Stomach (tissue), 19 donors: ENCODE measurements at places on chromosomes 4 and X.
A peak's percentile ranks its signal among the peaks of the same experiment; 100 is the strongest.

DNA sequence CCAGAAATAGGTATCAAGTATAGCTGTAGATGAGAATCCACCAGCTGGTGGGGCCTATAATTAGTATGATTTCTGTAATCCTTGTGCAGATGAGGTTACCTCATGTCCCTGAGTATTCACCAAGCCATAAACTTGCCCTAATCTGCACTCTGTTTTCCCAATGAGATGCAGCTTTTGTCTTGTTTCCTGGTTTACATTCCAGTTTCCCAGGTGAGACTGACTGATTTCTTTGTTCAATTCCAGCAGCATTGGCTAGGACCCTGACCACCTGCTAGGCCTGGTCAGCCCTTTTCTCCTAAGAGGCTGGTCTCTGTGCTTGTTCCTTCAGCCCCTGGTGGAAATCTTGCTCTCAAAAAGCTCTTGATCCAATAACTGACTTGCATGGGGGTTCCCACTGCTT is 44.6 kb downstream of the GABRB1 start:
- DNase-seq = no peak

GRCh38 chr4:27568236-27568951 is 707.8 kb downstream of the STIM2 start:
- DNase-seq = no peak

DNA sequence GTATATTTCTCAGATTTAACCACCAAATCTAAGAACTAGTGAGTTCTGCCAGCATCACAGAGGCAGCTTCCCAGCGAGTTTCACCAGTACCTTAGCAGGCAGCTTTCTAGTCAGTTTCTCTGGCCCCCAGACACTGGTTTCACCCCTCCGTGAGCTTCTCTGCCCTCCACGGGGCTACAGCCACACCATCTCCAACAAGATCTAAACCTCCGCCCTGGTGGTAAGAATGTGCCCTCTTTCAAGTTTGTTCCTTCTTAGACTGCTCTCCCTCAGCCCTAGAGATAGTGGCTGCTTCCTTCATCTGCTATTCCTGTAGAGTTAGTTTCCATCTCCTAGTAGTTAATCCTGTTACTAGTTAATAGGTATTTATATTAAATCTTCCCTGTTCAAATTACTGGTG is 60.5 kb upstream of the TAB3 start:
- DNase-seq = no peak

- DNase-seq = peak; percentile 8
Measured at GRCh38 chrX:19924285-19924684, 36.9 kb upstream of the SH3KBP1 start.

DNA sequence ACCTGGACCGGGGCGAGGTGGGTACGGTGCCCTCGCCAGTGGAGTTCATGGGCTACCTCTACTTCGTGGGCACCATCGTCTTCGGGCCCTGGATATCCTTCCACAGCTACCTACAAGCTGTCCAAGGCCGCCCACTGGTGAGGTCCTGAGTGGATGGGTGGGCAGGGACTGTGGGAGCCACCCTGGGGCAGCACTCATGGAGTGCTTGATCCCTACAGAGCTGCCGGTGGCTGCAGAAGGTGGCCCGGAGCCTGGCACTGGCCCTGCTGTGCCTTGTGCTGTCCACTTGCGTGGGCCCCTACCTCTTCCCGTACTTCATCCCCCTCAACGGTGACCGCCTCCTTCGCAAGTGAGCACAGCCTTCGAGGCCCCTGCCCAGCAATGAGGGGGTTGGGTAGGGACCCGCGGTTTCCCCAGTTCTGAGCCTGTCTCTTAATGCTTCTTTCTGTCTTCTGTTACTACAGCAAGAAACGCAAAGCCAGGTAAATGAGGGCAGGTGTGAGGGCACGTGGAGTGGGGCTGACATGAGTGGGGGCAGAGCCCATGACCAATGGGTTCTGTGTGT is 3.7 kb downstream of the PORCN start:
- no peak for DNase-seq

- no peak for DNase-seq
Measured at GRCh38 chrX:11131146-11131545, 20.0 kb downstream of the HCCS start.

DNA sequence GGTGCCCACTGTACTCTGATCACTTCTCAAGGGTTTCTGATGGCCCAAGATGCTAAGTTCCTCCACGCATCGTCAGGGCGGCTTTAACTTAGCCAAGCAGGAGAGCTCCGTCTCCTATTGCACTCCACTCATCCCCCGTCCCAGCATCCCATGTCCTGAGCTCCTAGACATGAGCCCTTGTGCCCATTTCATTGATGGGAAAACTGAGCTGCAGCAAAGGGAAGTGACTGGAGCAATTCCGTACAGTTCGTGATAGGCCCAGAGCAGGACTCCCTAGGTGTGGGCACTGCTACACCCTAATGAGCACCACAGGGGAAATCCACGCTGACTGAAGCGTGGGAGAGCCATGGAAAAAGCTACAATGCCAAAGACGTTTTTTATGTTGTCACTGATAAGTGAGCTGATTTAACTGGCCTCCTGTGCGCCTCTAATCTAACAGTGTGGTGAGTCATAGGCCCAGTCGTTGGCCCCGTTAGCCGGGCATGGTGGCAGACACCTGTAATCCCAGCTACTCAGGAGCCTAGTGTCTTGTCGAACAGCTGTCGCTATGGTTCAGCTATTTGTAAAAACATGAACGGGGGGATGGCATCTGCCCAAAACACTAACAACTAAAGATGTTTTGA is 14.9 kb downstream of the NSDHL start:
- no peak for DNase-seq

GRCh38 chr4:67701517-67701850 is 529 bp upstream of the UBA6 start:
- no peak for DNase-seq

- DNase-seq = peak; percentile 83
Measured at GRCh38 chrX:21974011-21974385, 33.5 kb downstream of the SMS start.

GRCh38 chr4:153449338-153449737 is 16.8 kb upstream of the TMEM131L start:
- no peak for DNase-seq

GRCh38 chrX:124395145-124395880 is 49.0 kb downstream of the SH2D1A start:
- peak; percentile 10 for DNase-seq

GRCh38 chrX:154371789-154372300 is 2.6 kb downstream of the FLNA start:
- DNase-seq = peak; percentile 51

GRCh38 chrX:130179170-130179569 is 7.4 kb downstream of the RAB33A start:
- no peak for DNase-seq

GRCh38 chr4:106034220-106034619 is 138.9 kb downstream of the NPNT start:
- no peak for DNase-seq

- no peak for DNase-seq
Measured at GRCh38 chrX:66634272-66634671, 4.6 kb downstream of the EDA2R start.

- DNase-seq = peak; percentile 63
Measured at GRCh38 chr4:73704314-73705055, 35.9 kb upstream of the CXCL8 start.

- DNase-seq = no peak
Measured at GRCh38 chr4:7013175-7013574, 30.0 kb upstream of the TADA2B start.

DNA sequence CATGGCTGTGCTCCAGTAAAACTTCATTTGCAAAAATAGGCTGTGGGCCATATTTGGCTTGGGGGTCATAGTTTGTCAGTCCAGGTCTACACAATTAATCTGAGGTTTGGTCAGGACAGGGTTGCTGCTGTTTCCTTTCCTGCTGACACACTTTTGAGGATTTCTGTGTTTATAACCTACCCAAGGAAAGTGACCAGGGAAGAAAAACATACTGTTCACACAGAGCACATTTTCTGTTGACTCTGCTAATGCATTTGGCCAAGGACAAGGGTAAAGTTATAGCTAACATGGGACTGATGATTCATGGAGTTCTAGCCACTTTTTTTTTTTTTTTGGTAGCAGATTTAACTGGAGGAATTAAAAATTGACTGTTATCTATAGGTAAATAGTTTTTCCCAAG is 43.9 kb upstream of the GEMIN8 start:
- DNase-seq = no peak

GRCh38 chr4:99856166-99856565 is 38.1 kb downstream of the LAMTOR3 start:
- no peak for DNase-seq

GRCh38 chr4:71404049-71404448 is 65.2 kb downstream of the SLC4A4 start:
- no peak for DNase-seq

- no peak for DNase-seq
Measured at GRCh38 chrX:129007631-129008030, 515.7 kb downstream of the SMARCA1 start.

DNA sequence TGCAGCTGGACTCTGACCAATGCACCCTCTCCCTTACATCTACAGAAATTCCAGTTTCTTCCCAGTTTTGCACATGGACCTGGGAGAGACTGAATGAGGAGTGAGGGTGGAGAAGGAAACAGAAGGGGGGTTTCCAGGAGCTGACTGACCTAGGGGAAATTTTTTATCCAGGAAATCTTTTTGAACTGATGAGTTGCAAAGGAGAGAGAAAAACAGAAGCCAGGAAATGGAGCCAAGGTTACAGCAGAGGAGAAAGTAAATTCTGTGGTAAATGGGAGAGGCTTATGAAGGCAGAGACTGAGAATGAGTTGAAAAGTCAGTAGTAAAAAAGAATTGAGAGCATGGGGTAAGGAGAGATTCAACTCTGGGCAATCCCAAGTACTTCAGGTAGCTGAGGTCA is 192.8 kb downstream of the SMIM20 start:
- DNase-seq = no peak

DNA sequence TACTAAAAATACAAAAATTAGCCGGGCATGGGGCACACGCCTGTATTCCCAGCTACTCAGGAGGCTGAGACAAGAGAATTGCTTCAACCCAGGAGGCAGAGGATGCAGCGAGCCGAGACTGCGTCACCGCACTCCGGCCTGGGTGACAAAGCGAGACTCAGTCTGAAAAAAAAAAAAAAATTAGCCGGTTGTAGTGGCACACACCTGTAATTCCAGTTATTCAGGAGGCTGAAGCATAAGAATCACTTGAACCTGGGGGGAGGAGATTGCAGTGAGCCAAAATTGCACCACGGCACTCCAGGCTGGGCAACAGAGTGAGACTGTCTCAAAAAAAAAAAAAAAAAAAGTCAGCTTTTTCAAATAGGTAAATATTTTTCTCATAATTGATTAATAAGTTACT is 71.9 kb downstream of the WDFY3 start:
- peak; percentile 3 for DNase-seq

GRCh38 chr4:3765271-3766035 is 732 bp upstream of the ADRA2C start:
- peak; percentile 78 for DNase-seq

DNA sequence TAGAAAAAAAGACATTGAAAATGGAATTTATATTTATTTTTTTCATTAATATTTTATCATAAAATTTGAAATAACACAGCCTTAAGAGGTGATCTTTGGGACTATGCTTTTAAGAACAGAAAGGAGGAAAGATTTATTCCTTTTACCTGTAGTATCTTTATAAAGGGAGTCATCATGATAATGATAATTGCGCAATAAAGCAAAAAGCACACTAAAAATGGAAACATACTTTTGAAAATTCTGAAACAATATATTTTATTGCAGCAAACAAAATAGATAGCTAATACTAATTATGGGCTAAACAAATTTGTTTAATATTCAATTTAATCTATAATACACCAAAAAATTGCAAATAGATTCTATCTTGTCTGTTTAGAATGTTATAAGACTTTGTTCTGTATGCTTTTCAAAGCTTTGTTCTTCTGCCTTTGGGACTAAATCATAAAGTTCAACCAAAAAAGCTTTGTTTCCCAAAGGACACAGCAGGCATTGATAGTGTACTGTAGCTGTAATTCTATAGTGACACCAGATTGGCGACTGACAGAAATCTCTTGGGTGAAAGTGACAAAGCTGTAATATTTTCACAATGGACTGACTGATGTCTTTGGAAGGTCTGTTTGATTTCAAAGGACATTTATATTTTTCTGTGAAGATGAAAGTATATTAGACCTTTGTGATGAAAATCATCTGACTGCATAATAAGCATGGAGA is 2156.6 kb upstream of the TENM3 start:
- DNase-seq = no peak

DNA sequence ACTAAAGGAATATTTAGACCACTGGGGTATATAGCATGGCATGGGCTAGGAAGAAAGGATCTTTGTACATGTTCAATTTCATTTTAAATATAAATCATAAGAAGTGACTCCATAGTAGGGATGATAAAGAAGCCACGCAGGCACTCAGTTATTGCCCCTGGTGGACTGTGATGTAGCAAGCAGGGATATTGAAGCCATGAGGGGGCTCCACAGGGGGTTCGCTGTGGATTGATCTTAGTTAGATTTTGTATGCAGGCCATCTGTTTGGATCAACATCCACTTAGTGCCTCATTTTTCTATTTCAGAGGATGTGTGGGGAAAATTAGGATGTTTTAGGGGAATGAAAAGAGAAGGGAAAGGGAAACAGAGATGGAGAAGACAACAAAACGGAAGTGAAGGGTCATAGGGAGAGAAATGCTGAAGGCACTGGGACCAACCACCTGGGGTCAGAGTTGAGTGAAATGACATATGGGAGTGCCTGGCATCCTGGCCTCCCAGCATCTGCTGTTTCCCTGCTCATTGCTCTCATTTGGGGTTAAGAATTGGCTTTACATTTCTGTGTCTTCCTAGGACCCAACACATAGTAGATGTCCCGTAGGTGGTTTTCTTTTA is 11.2 kb upstream of the FREM3 start:
- DNase-seq = no peak

DNA sequence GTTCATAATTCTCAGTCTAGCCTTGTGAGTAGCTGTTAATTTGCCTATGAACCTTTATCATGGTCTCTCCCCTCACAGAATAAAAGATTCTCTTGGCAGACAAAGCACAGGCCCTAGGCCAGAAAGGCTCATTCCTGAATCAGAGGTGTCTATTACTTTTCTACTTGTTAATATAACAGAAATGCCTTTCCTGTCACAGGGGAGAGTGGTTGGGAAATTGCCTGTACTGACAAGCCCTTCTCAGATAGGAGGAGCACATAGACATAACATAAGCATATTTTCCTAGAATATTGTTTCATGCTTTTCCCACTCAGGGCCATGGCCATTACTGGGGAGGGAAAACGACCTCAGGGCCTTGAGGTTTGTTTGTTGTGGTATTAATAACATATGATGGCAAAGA is 308.3 kb downstream of the BMPR1B start:
- no peak for DNase-seq

- DNase-seq = no peak
Measured at GRCh38 chr4:16705341-16705740, 193.1 kb downstream of the LDB2 start.
